ENCODE measurements at places on chromosomes 11 and 22.

DNA sequence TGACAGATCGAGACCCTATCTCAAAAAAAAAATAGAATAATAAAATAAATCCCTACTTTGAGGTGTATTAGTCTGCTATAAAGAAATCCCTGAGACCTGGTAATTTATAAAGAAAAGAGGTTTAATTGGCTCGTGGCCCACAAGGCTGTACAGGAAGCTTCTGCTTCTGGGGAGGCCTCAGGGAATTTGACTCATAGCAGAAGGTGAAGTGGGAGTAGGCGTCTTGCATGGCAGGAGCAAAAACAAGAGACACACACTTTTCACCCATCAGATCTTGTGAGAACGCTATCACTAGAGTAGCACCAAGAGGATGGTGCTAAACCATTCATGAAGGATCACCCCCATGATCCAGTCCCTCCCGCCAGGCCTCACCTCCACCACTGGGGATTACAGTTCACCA, 29.2 kb downstream of the CDPF1 start:
- DNase-seq: no peak

- no peak for DNase-seq
Observed at GRCh38 chr11:95850137-95850536, 59.8 kb downstream of the CEP57 start.

DNA sequence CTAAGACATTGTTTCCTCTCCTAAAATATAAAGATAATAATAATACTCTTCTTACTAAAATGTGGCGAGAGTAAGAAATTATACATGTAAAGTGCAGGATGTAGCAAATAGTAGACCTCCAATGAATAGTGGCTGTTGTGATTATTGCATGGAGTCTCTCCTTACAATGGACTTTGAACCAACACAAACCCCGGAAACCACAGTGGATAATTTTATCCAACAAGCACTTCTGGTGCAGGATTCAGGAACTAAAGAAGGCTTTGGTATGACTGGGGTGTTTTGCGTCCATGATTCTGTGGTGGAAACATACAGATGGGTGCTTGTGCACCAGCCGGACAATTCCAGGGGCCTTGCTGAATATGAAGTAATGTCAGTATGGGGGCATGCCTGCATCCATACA, 146.4 kb upstream of the UBASH3B start:
- DNase-seq: no peak

DNA sequence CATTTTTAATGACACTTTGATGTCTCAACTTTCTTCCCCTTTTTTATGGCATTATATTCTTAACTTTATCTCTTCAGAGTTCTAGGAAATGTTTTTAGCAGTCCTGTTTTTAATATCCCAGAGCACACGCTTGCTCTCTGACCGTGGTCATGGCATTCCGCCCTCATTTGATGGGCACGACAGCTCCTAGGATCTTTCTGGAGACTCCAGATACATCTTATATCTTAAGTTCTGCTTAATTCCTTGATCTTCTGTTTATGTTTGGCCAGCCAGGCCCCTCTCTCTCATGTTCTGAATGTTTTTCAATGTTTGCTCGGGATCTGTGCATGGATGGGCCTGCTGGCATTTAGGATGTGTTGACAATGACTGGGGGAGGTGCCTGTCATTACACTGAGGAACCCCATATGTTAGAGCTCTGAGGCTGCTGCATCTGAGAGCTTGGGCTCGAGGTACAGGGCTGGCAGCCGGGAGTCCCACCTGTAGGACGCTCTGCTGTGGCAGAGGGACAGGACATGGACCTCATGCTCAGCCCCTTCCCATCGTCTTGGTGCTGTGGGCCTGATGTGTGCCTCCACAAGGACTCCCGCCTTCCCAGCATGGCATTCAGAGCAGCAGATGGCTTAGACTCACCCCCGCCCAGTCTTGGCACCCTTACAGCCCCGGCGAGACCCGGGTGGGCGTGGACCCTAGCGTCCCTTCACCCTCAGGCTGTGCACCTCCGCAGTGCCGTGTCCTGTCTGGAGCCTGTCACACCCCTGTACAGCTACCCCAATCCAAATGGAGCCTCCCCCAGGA, 75.0 kb downstream of the CDKN1C start:
- no peak for DNase-seq

DNA sequence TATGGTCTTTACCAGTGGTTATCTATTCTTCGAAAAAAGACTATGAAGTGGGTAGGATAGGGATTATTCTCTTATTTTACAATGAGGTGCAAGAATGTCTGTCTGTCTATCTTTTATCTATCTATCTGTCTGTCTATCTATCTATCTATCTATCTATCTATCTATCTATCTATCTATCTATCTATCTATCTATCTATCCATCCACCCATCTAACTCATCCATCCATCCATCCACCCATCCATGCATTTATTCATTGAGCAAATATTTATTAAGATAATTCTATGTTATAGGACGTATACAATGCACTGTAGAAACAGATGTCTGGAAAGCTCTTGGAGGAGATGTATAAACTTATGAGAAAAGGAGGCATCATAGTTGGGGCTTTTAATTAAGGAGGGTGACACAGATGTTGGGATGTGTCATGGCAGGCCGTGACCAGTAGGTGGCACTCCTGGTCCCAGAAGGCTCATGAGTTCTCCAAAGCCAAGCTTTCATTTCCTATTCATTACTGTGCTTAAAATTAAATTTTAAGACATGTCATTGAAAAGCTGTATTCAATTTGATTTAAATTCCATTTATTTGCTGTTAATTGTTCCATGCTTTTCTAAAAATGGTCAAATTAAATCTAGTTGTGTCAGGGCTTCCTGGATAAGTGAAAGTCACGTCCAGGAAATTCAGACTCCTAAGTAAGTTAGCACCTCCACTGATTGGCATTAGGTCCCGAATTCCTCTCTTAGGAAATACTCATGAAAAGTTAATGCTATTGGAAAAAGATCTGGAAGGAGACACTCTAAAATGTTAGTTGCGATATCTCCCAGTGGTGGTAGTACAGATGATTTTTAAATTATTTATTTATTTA, 19.0 kb upstream of the E2F8 start:
- peak; percentile 54 for DNase-seq

DNA sequence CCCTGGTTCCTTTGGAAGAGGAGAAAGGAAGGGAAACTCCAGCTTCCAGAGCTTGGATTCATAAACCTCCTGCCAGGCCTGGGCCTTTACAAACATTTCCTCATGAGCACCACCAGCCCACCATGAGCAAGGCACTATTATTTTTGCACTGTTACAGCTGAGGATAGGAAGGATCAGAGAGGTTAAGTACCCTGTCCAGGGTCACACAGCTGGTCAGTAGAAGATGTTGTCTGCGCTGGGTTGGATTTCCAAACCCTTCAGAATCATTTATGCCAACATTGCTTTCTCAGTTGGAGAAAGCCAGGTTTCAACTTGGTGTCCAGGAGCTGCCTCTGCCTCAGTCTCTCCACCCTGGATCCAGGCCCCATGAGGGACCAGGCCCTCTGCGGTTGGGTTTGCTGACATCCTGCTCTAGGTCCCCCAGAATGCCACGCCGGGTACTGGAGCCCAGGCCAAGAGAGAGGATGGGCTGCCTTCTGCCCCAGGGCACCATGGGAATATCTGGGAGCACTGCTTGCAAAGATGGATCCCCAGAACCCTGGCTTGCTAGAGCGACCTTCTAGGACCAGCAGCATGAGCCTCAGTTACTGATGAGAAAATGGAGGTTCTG, 29.7 kb upstream of the SHISAL1 start:
- no peak for DNase-seq

- no peak for DNase-seq
Observed at GRCh38 chr11:3087821-3088800, 30.9 kb upstream of the CARS1 start.

DNA sequence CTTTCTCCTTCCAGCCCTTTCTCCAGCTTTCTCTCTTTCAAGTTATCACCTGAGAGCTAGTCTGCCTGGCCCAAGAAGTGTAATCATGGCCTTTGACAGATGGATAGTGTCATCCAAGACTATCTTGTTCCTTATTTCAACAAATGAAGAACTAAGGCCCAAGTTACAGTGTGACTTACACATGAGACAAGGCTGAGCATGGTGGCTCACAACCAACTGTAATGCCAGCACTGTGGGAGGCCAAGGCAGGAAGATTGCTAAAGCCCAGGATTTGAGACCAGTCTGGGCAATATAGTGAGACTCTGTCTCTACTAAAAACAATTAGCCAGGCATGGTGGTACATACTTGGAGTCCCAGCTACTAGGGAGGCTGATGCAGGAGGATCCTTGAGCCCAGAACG, 3.7 kb upstream of the RANGAP1 start:
- no peak for DNase-seq

DNA sequence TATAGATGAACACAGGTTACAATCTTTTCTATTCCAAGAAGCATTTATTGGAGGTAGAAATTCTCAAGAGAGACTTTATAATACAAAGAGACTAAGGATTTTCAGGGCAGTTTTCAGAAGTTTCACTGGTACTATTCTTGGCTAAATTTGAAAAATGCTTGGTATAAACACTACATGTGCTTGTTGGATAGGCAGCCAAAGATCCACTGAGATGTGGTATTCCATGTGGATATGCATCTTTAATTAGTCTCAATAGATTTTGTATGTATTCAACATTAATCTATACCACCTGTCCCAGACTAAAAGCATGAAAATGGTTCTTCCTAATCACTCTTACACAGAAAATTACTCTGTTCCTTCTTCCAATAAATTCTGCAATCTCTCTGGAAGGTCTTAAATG, 232.6 kb downstream of the CADM1 start:
- DNase-seq: no peak

DNA sequence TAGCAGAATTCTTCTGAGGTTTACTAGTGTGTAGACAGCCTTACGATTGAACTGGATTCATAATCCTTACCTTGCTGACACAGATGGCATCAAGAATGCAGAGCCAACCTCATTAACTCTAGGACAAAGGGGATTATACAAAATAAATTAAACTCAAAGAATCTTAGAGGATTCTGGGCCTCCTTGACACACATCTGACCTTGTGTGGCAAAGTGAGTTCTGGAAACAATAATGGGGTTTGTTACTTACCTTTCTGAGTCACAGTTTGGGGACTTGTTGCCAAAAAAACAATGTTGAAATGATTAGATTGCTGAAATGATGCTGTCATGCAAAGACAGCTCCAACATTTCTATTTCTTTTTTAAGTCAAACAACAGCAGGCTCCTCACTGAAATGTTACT, 179.1 kb upstream of the ISX start:
- DNase-seq: no peak

GRCh38 chr11:101915791-101916291, 481 bp downstream of the ANGPTL5 start:
- DNase-seq: peak; percentile 51

GRCh38 chr11:1707751-1708150, 10.8 kb downstream of the KRTAP5-6 start:
- no peak for DNase-seq

DNA sequence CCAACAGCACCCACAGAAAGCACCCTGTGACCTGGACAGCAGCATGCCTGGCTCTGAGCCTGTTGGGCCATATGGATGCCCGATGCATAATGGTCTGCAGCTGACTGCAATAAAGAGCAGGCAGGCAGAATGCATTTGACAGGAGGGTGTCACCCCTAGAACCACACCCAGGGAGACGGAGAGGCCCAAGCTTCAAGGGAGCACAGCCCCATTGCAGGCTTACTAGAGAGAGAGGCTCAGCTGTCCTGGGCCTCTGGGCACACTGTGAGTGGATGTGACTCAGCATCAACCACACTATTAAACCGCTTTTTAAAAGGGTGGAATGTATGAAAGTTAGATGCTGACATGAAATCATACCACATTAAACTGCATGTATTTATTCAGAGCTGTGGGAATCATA, 365.3 kb downstream of the CTTN start:
- DNase-seq: no peak

- DNase-seq: no peak
Observed at GRCh38 chr11:126781942-126782341, 218.6 kb downstream of the KIRREL3 start.

GRCh38 chr11:86926975-86927374, 28.2 kb downstream of the FZD4 start:
- no peak for DNase-seq

GRCh38 chr11:73203790-73204189, 14.3 kb upstream of the P2RY2 start:
- DNase-seq: no peak

- no peak for DNase-seq
Observed at GRCh38 chr11:64661146-64661545, 61.9 kb downstream of the NRXN2 start.

DNA sequence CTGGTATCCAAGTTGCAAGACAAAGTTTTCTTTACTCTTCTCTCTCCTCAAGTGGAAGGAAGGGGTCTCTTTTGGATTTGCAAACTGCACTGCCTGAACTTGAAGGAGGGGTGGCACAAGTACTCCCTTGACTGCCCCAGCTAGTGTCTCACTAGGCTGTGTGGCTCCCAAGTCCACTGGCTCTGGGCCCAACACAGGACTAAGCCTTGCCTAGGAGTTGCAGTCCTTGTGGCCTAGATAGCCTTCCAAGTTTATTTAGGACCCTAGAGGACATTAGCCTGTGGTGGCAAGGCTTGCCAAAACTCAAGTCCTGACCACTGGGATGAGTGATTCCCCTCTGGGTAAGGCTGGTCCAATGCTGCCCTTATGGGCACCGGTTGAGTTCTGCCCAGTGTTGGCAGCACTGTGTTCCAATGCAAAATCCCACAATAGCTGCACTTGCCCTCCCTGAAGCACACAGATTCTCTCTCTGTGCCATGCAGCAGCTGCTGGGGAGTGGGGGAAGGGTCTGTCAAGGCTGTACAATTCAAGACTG, 10.2 kb upstream of the WEE1 start:
- no peak for DNase-seq

- DNase-seq: no peak
Observed at GRCh38 chr11:30889143-30889794, 303.1 kb upstream of the MPPED2 start.

DNA sequence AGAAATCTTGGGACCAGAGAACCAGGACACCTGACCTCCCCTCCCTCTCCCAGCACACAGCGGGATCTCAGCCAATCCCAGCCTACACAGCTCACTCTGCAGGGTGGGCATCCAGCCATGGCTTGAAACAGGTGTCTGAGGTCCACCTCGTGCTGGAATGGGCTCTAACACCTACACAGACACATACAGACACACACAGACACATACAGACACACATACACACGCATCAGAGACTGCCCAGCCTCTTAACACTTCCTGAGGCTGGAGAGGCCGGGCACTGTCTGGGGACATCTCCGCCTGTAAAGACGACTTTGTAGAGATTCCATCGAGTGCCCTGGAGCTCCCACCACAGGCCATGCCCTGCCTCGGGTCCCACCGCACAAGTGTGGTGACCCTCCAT, 36.7 kb downstream of the CAPN1 start:
- DNase-seq: no peak

GRCh38 chr11:70579316-70579955, 181.1 kb downstream of the CTTN start:
- no peak for DNase-seq
